Bronchus fibroblast of lung (primary cell): ENCODE measurements at places on chromosomes 3 and 15. TPM values are rescaled to one million over a fixed set of nuclear protein-coding genes. Genes with fewer than 3 reads are reported as not detected.

Gene CTXN2
- not detected in 2 replicates for total RNA-seq

Gene IMPG2
- total RNA-seq, result under 0.01 TPM in 2 replicates

Gene MAP1A
- total RNA-seq, result 16.5 and 18.7 TPM in 2 replicates

Gene GP9
- not detected in 2 replicates for total RNA-seq

Gene SEMA3B
- 14.3 and 15.3 TPM in 2 replicates for total RNA-seq

Gene DNAJB8
- not detected in 2 replicates for total RNA-seq

Gene LRRC31
- total RNA-seq, result not detected in 2 replicates

Gene SNUPN
- total RNA-seq, result 19.2 and 23.2 TPM in 2 replicates
